ENCODE measurements at places on chromosomes 13 and 19.

GRCh38 chr19:14310055-14310454 lies 71.2 kb upstream of the ADGRE5 start:
- no peak overlapping the region for H3K27ac ChIP-seq
- DNase-seq: no peak
- H3K4me3 ChIP-seq: no peak overlapping the region
- no peaks in the 10 kb centered on the region for H3K4me1 ChIP-seq
- no peaks in the 10 kb centered on the region for H3K36me3 ChIP-seq
- 0 out of 2 replicates have a peak, but pooled peaks cover 2% of the 10 kb centered on the region for H3K27me3 ChIP-seq

DNA sequence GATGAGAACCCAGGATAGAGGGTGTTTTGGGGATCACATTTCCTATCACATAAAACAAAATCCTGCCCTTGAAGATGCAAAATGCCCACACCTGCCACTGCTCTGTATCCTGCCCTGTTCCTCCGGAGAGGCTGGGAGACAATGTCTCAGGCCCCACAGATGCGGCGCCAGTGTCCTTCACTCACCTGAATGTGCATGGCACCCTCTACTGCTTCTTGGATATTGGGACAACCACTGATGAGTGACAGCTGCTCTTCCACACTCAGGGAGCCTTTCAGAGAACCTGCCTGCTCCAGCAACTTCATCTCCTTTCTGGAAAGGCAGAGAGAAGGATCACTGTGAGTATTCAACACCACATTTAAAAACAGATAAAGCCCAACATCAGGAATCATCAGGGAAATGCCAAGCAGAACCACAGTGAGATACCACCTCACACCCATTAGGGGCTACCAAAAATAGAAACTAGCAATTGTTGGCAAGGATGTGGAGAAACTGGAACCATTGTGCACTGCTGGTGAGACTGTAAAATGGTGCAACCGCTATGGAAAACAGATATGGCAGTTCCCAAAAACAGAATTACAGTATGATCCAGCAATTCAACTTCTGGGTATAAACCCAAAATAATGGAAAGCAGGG lies 36.4 kb downstream of the CRYL1 start:
- H3K36me3 ChIP-seq: no peaks in the 10 kb centered on the region
- DNase-seq: no peak
- no peaks in the 10 kb centered on the region for H3K27me3 ChIP-seq
- no peaks in the 10 kb centered on the region for H3K4me1 ChIP-seq
- H3K4me3 ChIP-seq: no peak overlapping the region
- no peak overlapping the region for H3K27ac ChIP-seq

GRCh38 chr19:6413721-6414643 lies 10.6 kb downstream of the KHSRP start:
- H3K36me3 ChIP-seq: peaks cover 61% of the 10 kb centered on the region
- H3K27me3 ChIP-seq: no peaks in the 10 kb centered on the region
- no peak overlapping the region for H3K27ac ChIP-seq

DNA sequence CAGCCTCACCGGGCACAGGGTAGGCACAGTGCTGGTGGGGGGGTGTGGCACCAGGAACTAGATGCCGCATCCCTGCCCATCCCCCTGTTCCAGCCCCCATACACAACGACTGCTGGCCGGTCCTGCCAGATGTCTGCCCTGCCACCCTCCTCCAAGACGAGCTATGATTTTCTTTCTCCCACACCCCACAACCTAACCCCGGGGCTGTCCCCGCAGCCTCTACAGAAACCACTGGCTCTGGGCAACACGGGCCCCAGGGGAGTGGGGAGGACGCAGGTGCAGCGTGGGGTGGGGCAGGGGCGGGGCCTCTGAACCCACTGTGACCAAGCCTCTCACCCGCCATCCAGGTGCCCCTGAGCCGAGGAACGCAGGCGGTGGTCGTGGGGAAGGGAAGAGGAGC lies 15.5 kb downstream of the PGLS start:
- no peaks in the 10 kb centered on the region for H3K36me3 ChIP-seq
- no peak for DNase-seq
- H3K4me3 ChIP-seq: no peak overlapping the region
- no peaks in the 10 kb centered on the region for H3K4me1 ChIP-seq
- H3K27me3 ChIP-seq: 0 out of 2 replicates have a peak, but pooled peaks cover 4% of the 10 kb centered on the region

- DNase-seq: no peak
- peaks cover 21% of the 10 kb centered on the region for H3K36me3 ChIP-seq
- no peaks in the 10 kb centered on the region for H3K27me3 ChIP-seq
These were observed 4.9 kb downstream of the REX1BD start for GRCh38 chr19:18593367-18594095.

DNA sequence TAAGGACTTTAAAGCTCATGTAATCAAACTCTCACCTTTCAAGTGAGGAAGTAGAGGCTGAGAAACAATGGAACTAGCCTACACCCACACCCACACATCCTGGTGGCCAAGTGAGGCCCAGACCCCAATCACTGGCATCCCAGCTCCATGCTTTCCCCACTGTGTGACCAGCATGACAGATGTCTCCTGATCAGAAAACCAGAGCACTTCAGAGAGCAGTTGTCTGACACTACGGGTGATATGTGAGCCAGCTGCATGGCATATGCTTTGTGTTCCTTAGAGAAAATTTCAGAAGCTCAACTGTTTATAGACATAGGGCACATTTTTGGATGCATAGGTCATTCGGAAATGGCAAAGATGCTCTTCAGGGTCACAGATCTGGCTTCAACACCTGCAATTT lies 315.2 kb downstream of the NDFIP2 start:
- no peaks in the 10 kb centered on the region for H3K27me3 ChIP-seq
- DNase-seq: no peak
- peaks cover 6% of the 10 kb centered on the region for H3K4me1 ChIP-seq
- no peak overlapping the region for H3K27ac ChIP-seq
- H3K4me3 ChIP-seq: no peak overlapping the region

DNA sequence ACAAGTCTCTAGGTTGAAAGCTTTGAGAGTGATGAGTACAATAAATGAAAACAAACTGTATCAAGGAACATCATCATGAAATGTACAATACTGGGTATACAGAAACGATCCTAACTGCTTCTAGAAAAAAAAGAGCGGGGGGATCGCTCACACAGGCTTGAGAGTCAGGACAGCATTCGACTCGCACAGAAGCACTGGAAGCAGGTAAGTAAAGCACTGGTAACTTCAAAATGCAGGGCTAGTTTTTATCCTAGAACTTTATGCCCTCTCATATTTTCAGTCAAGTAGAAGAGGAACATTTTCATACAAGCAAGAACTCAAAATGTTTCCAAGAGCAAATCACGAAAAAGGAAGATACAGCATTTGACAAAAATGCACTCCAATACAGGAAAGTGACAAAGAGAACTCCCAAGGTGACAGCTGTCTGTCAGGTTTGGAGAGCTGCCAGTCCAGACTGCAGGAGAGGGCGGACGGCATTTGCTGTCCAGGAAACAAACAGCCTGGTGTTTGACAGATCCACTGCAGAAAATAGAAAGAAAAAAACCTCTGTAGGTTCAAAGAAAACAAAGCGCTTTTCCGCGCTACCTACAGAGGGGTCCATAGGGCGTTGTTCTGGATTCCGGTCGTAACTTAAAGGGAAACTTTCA lies 58.2 kb upstream of the XPO4 start:
- H3K4me1 ChIP-seq: no peaks in the 10 kb centered on the region
- DNase-seq: no peak
- H3K4me3 ChIP-seq: no peak overlapping the region
- H3K27ac ChIP-seq: no peak overlapping the region

- DNase-seq: no peak
- no peaks in the 10 kb centered on the region for H3K27me3 ChIP-seq
- no peak overlapping the region for H3K27ac ChIP-seq
- no peaks in the 10 kb centered on the region for H3K36me3 ChIP-seq
- no peaks in the 10 kb centered on the region for H3K4me1 ChIP-seq
- no peak overlapping the region for H3K4me3 ChIP-seq
These were observed 64.9 kb upstream of the FGF14 start for GRCh38 chr13:102466610-102467190.

DNA sequence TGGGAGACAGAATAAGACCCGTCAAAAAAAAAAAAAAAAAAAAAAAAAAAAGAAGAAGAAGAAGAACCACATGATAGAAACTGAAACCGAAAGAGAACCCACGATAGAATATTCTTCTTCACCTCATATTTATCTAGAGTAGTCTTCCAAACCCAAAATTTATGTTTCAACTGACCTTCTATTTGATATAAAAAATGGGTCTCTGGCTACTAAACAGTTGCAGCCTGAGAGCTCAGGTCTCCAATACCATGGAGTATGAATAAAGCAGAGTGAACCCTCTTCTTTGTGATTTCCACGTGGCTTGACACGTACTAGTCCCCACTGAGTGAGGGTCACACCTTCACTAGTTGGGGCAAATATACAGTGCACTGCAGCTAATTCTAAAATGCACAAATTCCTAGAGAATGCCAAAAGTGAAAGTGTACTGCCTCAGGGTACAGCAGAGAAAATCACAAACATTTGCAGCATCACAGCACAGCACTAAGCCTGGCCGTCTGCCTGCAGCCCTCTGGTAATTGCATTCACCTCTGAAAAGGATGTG lies 30.8 kb upstream of the RFC3 start:
- DNase-seq: no peak
- H3K27ac ChIP-seq: no peak overlapping the region
- H3K4me3 ChIP-seq: peak overlapping the region; percentile 35
- H3K36me3 ChIP-seq: no peaks in the 10 kb centered on the region
- H3K4me1 ChIP-seq: peaks cover 4% of the 10 kb centered on the region
- no peaks in the 10 kb centered on the region for H3K27me3 ChIP-seq

- peaks cover 17% of the 10 kb centered on the region for H3K4me1 ChIP-seq
- H3K36me3 ChIP-seq: no peaks in the 10 kb centered on the region
- H3K4me3 ChIP-seq: no peak overlapping the region
- no peak overlapping the region for H3K27ac ChIP-seq
- no peaks in the 10 kb centered on the region for H3K27me3 ChIP-seq
These were observed 129.0 kb upstream of the SPRY2 start for GRCh38 chr13:80469853-80470381.

Data from SJSA1 (cell line).